ENCODE measurements at places on chromosomes 11 and 22.

GRCh38 chr11:45341372-45341771, 55.2 kb upstream of the SYT13 start:
- no peak for DNase-seq

DNA sequence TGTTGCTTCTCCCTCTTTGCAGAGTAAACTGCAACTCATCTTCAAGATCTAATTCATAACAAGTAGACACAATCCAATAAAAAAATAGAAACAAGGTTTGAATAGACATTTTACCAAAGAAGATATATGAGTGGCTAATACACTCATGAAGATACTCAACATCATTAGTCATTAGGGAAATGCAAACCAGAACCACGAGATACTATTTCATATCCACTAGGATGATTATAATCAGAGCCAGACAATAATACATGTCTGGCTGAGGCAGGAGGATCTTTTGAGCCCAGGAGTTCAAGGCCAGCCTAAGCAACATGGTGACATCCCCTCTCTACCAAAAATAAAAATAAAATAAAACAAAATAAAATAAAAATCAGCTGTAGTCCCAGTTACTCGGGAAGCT, 85.0 kb downstream of the ATG16L2 start:
- no peak for DNase-seq

DNA sequence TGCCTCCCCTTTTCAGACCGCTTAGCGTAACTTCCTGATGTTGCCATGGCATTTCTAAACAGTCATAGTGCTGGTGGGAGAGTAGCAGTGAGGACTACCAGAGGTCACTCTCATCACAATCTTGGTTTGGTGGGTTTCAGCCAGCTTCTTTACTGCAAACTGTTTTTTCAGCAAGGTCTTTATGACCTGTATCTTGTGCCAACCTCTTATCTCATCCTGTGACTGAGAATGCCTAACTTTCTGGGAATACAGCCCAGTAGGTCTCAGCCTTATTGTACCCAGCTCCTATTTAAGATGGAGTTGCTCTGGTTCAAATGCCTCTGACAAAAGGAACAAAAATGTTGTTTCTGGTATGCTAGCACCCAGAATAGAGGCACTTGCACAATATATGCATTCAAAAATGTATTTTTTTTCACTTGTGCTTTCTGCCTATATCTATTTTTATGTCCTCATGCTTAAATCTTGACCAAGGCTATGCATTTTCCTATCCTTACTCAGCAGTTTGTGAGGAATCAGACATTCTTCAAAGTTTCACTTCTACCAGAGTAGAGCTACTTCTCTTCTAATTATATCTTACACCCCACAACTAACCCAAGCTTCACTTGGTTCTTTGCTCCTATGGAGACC, 16.1 kb upstream of the OR51M1 start:
- DNase-seq = no peak

DNA sequence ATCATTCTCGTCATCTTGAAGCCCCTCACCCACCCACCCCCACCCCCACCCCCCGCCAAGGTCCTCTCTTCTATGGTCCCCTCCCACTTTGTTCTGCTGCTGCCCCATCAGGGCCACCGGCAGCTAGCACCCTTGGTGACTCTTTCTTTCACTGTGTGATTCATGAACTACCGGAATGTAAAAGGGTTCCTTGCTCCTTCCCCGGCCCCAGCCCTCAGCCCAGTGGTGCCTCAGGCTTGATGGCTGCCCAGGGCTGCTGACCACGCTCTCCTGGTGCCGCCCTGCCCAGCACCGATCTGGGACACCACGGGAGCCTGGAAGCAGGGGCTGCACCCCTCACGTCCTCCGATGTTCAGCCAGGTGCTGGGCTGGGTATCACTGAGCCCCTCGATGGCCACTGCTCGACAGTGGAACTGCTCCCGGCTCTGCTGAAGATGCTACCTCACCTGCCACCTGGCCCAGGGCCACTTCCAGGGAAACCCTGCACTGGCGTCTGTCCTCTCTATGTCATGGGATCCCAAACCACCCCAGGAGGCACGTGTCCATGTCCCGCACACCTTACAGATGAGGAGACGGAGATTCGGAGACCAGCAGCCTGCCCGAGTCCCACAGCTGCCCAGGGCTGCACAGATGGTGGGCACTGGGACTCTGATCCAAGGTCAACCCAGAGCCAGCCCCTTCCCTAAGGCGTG, 39.7 kb downstream of the IGLL5 start:
- DNase-seq = no peak

- DNase-seq = no peak
Observed at GRCh38 chr11:88202498-88202897, 27.3 kb upstream of the RAB38 start.

DNA sequence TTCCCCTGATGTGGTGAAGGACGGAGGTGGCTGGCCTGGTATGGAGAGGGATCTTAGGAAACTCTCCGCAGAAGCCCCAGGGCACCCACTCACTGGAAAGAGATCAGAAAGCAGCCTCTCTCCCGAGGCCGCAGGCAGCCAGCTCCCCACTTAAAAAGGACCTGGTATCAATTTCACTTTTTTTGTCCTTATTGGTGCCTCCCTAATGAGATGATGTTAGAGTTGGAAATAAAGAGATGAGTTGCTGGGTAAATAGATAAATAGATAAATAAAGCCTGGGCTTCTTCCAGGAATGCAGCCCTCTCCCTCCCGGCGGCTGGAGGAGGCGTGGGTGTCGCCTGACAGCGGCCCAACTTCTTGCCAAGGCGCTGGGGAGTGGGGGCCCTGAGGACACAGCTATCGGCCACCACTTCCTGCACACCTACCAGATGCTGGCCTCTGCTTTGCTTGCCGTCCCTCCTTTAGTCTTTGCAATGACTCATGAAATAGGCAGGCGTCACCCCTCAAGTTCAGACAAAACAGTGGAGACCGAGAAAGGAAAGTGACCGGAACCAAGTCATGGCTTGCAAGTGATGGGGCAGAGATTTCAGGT, 42.9 kb downstream of the LINC01488 start:
- DNase-seq = no peak

DNA sequence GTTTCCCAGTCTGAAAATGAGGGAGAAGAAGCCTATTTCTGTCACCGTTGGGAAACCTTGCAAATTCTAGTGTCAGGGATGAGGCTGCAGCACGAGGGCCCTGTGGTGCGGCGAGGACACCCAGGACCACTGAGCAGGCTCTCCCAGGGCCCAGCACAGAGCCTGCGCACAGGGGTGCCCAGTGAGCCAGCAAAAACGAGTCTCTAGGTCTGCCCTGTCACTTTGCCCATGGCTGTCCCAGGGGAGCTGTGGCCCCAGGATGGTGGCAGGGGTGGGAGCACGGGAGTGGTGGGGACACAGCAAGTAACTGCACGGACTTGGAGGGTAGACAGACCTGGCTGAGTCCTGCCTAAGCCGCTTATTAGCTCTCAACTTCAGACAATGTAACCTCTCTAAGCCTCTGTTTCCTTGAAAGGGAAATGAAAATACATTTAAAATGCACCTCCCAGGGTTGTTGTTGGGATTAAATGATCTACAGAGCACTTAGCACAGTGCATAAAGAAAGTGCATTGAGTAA, 44.2 kb downstream of the DSCAML1 start:
- no peak for DNase-seq

All from mesothelial cell of epicardium (in vitro differentiated cells).